ENCODE measurements at places on chromosomes 12 and 14.

- DNase-seq: no peak
Measured at GRCh38 chr12:15014708-15015107, 41.9 kb downstream of the PDE6H start.

GRCh38 chr12:111445726-111446581 lies 40.2 kb downstream of the SH2B3 start:
- DNase-seq: peak; percentile 67

DNA sequence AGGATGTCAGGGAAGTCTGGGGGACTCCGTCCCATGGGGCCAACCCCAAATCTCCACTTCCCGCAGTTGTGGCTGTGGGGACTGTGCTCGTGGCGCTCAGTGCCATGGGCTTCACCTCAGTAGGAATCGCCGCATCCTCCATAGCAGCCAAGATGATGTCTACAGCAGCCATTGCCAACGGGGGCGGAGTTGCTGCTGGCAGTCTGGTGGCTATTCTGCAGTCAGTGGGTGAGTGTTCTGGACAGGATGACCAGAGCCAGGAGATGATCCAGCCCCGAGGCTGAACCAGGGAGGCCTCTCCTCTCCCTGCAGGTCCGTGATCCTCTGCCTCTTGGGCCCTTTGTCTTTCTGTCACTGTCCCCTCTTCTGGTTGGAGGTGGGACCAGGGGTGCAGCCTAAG lies 8.8 kb upstream of the IFI27 start:
- DNase-seq: no peak

GRCh38 chr14:73665130-73665529 lies 20.3 kb downstream of the DNAL1 start:
- no peak for DNase-seq

DNA sequence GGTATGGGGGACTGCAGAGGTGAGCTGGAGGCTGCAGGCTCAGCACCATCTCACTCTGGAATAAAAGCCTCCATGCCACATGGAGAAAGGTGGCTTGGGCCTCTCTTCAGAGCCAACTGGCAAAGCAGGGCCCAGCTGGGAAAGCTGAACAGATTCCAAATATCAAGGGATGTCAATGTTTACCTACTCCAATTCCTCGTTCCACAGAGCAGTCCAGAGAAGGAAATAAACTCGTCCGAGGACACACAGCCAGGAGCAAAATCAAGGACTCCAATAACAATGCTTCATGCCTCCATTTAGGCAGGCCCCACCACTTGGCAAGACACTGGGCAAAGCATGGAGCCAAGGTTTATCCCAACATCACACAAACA lies 36.3 kb upstream of the PNMA1 start:
- no peak for DNase-seq

DNA sequence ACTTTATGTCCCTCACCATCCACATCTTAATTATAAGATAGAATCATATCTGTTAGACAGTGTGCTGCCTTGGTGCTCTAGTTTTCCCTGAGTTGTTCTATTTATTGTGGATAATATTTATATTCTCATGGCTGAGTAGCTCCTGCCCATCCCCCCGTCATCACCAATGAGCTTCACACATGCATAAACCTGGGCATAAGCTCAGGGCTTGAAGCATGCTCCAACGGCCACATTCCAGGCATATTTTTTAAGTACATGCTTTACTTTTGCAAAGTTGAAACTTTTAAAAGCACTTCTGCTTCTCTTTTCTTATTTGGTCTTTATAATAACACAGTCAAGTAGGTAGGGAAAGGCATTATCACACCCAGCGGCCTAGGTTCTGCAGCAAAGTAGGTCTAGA lies 3.4 kb upstream of the FBXO34 start:
- DNase-seq: no peak

DNA sequence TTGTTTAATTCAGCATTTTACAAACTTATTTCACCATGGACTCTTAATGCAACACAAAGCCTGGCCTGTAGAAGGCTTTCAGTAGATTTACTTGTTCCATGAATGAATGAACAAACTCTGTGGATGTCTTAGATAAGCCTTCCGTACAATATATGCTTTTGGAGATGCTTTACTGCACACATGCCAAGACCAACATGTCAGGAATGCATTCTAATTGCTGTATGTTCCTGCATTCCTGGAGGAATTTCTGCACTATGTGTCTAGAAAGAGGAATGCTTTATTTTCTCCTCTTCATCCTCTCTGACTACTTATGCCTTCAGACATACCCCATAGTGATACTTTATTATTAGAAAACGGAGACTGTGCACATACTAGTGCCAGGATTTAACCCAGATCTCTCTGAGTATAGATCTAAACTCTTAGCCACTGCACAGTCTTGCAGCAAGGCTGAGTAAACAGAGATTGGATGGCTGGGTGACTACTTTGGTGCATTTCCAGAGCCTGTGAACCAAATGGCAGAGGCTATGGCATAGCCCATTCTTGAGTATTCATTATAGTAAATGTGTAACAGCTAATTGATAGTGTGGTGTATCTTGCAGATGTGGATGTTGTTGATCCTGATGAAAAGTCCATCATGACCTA lies 108.2 kb downstream of the SYNE2 start:
- no peak for DNase-seq

- DNase-seq: no peak
Measured at GRCh38 chr12:95545731-95546490, 5.4 kb downstream of the USP44 start.

DNA sequence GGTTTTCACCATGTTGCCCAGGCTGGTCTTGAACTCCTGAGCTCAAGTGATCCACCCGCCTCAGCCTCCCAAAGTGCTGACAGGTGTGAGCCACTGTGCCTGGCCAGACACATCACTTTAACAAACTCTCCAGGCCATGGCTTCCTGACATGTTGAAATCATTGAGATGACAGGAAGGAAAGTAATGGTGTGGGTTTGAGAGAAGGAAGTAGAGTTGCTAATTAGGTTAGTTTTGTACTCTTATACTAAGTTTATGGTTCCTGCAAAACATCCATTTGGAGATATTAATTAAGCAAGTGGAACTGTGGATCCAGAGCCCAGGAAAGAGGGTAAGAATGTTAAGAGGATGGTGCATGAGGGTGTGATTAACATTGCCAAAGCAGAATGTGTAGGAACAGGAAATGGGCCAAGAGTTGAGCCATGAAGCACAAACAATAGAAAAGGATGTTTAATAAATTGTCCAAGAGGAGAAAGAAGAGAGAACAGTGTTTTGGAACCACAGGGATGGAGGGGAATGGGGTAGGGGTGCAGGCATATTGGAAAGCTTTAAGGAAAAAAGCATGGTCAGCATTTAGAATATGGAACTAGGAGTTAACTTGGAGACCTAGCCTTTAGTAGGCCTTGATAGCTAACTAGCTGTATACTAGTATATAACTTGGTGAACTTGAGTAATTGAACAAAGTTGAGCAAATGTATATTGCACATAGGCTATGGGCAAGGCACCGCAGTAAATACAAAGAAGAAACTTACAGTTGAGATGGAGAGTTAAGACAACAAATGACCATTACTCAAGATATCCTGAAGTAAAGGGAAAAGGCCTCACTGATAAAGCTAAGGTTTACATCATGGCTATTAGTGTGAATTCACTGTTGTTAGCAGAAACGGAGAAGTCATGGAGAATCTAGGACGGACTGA lies 91.3 kb upstream of the DNM1L start:
- no peak for DNase-seq

GRCh38 chr12:128467882-128468281 lies 200.9 kb downstream of the TMEM132C start:
- no peak for DNase-seq

- peak; percentile 58 for DNase-seq
Measured at GRCh38 chr14:84409435-84409834, 1120.5 kb upstream of the FLRT2 start.

DNA sequence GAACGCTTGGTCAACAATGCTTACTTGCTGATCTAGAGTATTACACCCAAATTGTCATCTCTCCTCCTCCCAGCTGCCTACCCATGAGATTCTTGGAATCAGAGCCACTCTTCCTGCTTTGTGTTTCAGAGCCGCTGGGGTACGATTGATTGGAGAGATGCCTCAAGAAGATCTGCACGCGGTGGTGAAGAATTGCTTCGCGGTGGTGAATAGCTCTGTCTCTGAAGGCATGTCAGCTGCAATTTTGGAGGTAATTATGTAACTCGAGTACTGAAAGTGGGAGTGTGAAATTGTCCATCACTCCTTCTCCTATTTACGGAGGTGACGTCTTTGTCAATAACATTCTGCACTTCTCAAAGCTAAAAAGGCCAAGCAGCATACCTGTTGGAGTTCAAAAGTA lies 93.9 kb downstream of the GLT1D1 start:
- no peak for DNase-seq

DNA sequence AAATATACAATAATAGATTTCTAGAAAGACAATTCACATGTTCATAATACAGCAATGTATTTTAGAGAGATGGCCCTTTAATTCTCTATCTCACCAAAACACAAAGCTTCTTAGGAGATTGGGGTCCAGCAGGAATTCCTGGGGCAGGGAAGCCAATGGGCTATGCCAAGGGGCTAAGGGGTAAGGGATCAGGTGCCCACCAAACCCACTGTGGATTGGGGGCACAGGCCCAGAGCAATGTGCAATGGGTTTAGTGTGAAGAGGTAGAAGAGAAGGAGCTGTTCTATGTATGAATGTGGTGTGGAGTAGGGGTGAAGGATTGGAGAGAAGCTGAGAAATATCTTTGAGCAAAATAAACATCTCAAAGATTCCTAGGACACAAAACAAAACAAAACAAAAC lies 2.6 kb downstream of the HOXC13 start:
- no peak for DNase-seq

GRCh38 chr14:104880584-104881210 lies 15.6 kb downstream of the CEP170B start:
- peak; percentile 0 for DNase-seq

DNA sequence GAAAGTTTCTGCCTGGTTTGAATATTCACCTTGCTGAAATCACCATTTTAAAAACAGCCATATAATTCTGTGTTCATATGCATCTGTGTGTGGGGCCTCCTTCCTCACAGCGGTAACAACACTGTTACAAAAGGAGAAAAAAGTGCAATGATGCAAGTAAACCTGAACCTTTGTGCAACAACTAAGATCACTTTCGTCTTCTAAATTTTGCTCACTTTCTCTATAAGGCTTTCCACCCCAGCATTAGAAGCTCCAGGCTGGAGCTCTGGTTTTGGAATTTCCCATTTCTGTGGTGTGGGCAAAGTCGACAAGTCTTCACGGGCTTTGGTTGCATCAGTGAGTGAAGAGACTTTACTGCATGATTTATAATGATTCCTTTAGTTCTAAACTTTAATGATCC lies 18.4 kb downstream of the FGD6 start:
- peak; percentile 31 for DNase-seq

DNA sequence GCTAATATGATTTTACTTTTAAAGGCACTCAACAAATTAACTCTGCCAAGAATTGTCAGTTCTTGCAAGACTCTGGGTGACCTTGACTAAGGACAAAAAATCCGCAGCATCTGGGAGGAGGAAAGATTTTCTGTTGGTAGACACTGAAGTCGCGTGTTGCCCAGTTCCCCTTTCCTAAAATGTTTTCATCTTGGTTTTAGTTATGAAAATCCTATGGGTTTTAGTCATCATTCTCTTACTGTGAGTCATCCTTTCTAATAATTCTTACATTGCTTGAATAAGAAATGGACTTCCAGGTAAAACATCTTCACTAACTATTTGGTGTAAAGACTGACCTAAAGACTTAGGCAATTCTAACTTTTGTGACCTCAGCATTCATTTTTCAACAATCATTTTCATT lies 9.1 kb downstream of the GSG1 start:
- DNase-seq: peak; percentile 75

- DNase-seq: no peak
Measured at GRCh38 chr12:108187831-108188230, 58.7 kb downstream of the WSCD2 start.

DNA sequence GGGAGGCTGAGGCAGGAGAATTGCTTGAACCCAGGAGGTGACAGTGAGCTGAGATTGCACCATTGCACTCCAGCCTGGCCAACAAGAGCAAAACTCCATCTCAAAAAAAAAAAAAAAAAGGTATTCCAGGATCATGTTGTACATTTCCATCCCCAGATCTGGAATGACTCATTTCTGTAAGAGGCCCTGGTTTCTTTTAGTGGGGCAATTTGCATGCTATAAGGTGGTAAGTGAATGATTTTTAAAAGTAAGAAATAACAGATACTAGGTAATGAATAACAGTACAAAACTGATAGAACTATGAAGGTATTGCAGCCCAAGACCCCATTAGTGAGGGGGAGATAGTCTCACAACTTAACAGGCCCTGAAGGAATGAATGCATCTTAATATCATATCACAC lies 17.7 kb upstream of the ADCK1 start:
- no peak for DNase-seq

DNA sequence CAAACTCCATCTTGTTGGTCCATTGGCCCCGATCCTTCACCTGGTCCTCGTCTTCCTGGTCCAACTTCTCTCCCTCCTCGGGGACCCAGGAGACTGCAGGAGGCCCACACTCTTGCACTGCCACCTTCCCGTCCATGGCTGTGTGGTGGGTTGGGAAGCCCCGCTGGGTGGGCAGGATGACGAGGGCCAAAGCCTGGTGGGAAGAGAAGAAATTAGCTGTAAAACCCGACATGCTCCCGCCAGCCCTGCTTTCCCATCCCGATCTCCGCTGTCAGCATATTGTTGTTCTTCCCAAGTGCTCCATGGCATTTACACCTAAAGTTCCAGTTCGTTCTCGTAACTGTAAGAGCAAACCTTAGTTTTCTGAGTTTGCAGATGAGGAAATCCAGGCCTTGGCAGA lies 4.1 kb downstream of the SLC6A12 start:
- DNase-seq: no peak

DNA sequence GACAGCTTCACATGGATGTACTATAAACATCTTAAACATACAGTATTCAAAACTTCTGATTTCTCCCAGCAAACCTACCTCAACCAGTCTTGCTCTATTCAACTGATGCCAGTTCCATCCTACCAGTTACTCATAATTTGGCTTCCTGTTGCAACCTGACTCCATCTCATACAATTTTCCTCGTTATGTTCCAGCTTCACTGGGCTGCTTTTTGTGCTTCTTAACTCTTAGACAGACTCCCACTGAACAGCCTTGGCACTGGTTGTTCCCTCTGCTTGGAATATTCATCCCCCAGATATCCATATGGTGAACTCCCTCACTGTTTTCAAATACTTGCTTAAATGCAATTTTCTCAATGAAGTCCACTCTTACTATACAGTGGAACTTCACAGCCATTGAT lies 249.2 kb downstream of the AEBP2 start:
- peak; percentile 33 for DNase-seq

GRCh38 chr12:43282106-43282505 lies 269.9 kb downstream of the ADAMTS20 start:
- no peak for DNase-seq

- DNase-seq: no peak
Measured at GRCh38 chr12:132277374-132277941, 51.9 kb downstream of the GALNT9 start.

Measured in NCI-H226 (cell line).